ENCODE measurements at places on chromosomes 5 and 9.

- DNase-seq, result no peak
Observed at GRCh38 chr5:7014611-7015010, 301.4 kb downstream of the TENT4A start.

DNA sequence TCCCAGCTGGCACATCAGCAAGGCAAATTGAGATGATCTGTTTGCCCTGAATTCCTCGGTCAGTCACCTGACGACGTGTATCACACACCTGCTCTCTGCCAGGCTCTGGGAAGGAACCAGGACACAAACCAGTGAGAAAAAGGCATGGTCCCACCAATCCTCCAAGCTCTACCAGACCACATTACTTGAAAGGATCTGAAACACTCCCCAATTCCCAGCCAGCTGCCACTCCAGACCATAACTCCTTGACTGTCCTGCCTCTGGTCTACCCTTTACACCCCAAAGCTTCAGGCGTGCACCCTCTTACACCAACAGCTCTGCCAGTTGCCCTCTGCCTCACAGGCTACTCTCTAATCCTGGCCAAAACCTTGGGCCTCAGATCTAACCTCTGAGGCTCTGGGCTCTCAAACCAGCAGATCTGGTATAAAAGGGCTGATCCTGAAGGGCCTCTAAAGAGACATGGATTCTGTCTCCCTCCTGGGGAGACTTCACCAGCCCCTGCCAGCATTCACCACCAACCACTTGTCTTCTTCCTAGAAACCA lies 6.8 kb downstream of the MGAT1 start:
- no peak for DNase-seq

GRCh38 chr9:135278586-135278985 lies 191.1 kb downstream of the OLFM1 start:
- no peak for DNase-seq

- DNase-seq, result no peak
Observed at GRCh38 chr5:135393229-135393628, 5.8 kb downstream of the MACROH2A1 start.

DNA sequence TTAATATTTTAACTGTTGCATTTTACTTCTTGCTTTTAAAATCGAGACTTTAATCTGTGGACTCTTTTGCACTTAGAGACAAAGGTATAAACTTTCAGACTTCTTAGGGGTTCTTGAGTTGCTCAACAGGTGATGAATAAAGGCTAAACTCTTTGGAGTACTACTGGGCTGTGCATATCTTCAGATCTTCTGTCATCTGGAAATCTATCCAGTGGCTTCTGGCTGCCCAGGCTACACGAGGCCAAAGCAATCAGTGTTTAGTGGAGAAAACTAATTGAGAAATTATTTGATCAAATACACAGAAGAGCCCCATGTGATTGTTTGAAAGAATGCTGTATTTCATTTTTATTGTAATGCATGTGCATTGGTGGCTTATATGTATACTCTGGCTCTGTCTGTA lies 146.1 kb downstream of the PBX3 start:
- DNase-seq, result no peak

- DNase-seq, result no peak
Observed at GRCh38 chr9:106657926-106658325, 205.0 kb upstream of the ZNF462 start.

GRCh38 chr5:62707563-62707962 lies 128.9 kb downstream of the LRRC70 start:
- no peak for DNase-seq

Measured in RKO (cell line).